CD4-positive, alpha-beta T cell treated with Interleukin-10 for 1 hour (primary cell): ENCODE measurements at places on chromosomes 2 and 18.

DNA sequence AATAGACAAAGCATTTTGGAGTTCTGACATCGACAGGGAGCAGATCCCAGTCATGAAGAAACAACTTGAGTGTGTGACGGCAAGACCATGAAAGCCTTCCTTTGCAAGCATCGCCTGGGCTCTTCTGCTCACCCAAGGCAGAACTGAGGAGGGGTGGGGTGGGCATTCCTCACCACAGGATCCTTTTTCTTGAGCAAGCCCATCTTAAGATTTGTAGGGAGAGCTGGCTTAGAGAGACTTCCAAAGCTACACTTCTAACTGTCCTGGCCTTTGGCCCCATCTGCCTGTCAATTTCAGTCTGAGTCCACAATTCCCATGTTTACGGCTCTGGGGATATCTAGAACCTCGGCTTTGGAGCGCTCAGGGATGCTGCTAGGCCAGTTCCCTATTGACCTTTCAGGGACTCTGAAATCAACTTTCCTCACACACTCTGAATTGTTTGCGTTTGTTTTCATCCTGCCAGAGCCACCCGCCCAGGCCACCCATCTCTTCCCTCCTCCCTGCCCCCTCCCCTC lies 3.7 kb downstream of the KLHL14 start:
- no peak for DNase-seq

- DNase-seq: no peak
These were observed 101.6 kb upstream of the TEX51 start for GRCh38 chr2:126796931-126797621.

GRCh38 chr2:119126650-119127049 lies 31.9 kb downstream of the C1QL2 start:
- DNase-seq: peak; percentile 14

- DNase-seq: no peak
These were observed 99.4 kb upstream of the RASGRP3 start for GRCh38 chr2:33377048-33377447.

- no peak for DNase-seq
These were observed 60.8 kb downstream of the LYPD6B start for GRCh38 chr2:149099298-149099697.

DNA sequence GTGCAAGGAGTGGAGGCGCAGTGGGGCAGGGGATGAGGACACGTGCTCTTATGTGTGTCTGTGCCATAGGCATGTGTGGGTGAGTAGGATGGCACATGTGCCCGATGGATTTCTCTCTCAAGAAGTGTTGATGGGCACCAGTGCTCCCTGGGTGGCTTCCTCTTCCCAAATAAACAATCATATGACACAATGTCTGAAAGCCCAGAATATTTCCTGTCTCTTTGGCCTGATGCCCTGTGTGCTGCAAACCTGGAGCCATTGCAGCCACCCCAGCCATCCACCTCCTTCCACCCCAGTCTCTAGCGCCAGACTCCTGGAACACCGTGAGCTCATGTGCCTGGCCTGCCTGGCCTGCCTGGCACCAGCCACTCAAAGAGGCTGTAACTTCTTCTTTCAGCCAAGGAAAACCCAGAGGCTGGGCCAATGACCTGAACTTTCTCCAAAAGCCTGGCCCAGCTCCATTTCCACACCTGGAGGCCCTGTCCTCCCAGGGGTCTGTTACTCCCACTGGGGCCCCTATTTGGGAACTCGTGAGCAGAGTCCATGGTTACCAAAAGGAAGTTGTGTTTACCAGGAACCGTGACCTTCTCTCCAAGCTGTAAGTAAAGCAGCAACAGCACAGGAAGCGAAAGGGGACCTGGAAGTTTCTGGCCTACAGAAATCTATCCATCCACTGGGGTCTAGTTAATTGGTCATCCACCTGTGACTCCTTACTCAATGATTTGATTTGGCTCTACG lies 9.5 kb upstream of the ZBTB7C start:
- DNase-seq: no peak

- peak; percentile 46 for DNase-seq
These were observed 1.0 kb downstream of the IRS1 start for GRCh38 chr2:226798422-226799210.
